ENCODE measurements at places on chromosomes 7 and 10.

DNA sequence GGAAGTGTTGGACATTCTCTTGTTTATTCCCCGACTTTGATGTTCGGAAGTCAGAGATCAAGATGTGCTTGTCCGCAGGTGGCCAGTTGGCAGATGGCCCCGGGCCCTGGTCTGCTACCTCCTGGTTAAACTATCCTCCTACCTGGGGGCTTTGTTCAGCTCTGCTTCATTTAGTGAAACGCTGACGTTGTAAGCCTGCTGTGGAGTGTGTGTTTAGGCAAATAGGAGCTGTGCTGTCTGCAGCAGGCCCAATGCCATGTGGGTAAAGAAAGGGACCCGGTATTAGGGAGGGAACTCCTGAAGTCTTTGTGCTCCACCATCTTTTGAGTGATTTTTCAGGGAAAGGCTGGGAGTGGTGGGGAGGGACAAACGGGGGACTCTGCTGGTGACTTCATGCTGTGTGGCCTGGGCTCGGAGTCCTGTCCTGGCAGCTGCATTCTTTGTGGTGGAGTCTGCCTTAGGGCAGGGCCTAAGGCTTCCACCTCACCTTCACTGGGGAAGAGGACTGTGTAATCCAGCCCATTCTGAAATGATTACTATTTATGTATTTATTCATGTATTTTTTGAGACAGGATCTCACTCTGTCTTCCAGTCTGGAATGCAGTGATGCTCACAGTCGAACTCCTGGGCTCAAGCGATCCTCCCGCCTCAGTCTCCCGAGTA, 171.1 kb upstream of the KLF6 start:
- no peak for DNase-seq

DNA sequence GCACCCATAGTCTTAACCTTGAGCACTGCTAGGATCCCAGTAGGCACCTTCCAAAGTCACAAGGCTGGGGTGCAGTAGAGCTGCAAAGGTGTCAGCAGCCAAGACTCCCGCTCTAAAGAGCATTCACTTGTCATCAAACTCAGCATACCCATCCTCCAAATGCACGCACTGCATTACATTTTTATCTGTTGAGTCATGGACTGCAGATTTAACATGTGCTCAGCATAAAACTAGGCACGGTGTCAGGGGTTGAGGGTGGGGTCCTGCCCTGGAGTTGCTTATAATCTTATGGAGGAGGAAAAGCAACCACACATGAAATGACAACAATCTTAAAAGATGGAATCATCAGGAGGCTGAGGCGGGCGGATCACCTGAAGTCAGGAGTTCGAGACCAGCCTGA, 102.6 kb downstream of the PARP12 start:
- DNase-seq = no peak

DNA sequence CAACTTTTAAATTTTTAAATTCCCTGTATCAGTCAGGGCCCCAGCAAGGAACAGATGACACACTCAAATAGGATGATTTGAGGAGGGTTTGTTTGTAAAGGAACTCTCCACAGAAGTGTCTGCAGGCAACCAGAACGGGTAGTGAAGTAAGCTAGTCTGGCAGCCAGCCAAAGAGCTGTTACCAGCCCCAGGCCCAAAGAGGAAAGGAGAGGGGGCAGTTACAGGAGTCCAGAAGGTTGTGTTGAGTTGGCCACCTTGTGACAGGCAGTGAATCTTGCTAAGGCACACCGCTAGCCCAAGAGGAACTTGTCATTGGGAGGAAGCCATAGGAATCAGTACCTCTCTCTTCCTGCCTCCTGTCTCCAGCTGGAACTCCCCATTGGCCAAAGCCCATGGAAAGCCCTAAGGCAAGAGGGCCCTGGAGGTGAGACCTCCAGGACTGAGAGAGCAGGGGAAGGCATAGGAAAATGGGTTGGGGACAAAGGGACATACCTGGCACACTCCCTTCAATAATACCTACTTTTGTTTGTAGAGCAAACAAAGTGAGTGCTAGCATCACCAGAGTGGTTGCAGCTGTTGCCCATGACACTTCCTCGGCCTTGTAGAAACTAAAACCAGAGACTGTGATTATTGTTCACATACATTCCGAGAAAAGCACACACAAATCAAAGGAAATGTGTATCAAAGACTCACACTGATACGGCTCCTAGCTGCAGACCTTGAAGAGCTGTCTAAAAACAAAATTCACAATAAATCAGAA, 25.4 kb upstream of the GATAD1 start:
- no peak for DNase-seq

GRCh38 chr10:71645185-71645584, 74.4 kb downstream of the C10orf105 start:
- no peak for DNase-seq

DNA sequence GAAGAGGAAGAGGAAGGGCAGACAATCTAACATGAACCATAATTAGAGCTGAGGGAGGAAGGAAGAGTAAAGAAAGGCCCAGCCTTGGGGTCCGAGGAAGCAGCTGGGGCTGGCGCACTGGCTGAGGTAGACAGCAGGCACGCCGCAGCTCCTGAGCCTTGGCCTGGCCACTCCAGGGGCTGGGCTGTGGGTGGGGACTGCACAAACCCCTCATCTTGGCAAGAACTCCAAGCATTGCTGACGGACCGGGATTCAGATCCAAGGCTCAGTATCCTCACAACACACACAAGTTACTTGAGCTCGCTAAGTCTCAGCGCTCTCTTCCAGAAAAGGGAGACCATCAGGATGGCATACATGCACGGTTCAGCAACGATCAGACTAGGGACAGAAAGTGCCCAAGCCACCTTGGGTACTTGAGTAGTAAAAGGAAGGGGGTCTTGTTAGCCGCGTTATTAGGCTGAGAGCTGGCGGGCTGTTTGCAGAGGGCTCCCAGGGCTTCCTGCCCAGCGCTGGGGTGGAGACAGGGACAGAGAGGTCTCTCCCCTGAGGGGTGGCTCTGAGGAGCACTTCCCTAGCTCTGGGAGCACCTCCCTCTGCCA, 4.5 kb downstream of the TNS3 start:
- no peak for DNase-seq

DNA sequence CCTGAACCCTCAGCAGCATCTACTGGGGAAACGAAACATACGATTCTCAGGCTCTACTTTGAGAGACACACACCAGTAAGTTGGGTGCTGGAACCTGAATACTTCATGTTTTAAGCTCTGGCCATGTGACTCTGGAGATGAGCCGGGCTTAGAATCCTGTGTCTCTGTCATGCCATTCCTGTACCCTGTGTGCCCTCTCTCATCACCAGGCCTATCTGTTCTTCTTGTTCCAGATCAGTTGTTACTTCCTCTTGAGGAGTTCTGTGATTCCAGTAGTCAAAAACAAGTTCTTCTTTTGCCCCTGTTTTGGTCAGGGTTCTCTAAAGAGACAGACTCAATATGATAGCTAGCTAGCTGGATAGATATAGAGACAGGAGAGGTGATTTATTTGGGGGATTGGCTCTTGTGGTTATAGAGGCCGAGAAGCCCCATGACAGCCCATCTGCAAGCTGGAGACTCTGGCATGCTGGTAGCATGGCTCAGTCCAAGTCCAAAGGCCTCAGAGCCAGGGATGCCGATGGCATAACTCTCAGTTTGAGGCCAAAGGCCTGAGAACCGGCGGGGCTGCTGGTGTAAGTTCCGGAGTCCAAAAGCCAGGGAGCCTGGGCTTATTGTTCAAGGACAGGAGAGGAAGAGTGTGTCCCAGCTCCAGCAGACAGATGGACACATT, 54.3 kb downstream of the CHN2 start:
- DNase-seq = no peak

Data from stimulated activated CD8-positive, alpha-beta memory T cell treated with anti-CD3 and anti-CD28 coated beads, Interleukin-7, amount 100 ng/mL, for 4 hours (primary cell).